Spleen (tissue), 13 donors: ENCODE measurements at places on chromosomes 1 and 21.

DNA sequence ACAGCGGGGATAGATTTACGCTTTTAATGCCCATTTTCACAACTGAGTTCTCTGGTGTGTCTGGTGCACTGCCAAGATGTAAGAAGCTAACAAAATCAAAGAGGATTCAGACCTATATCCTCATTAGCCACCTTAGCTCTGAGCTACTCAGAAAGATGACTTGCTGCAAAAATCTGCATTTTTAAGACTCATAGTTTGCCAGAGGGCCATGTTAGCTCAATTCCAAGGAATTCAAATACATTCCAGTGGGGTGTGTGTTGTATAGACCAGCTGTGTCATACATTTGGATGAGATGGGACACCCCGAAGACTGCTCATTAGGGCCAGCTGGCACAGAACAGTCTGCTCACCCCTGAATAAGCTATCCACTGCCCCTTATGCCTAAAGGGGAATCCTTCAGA, 8.9 kb downstream of the DENND2D start:
- DNase-seq: no peak
- peak overlapping the region; percentile 84 for H3K27ac ChIP-seq
- peaks cover 54% of the 10 kb centered on the region for H3K36me3 ChIP-seq
- no peaks in the 10 kb centered on the region for H3K27me3 ChIP-seq
- H3K4me1 ChIP-seq: peaks cover 46% of the 10 kb centered on the region

GRCh38 chr1:172894349-172895049, 156.2 kb downstream of the TNFSF18 start:
- H3K4me3 ChIP-seq: no peak overlapping the region
- H3K36me3 ChIP-seq: no peaks in the 10 kb centered on the region
- peaks cover 17% of the 10 kb centered on the region for H3K4me1 ChIP-seq

- no peak for DNase-seq
- peak overlapping the region; percentile 2 for H3K4me3 ChIP-seq
- H3K27ac ChIP-seq: peak overlapping the region; percentile 59
- H3K27me3 ChIP-seq: no peaks in the 10 kb centered on the region
These were observed 97.4 kb downstream of the GIPC2 start for GRCh38 chr1:78143152-78143551.

DNA sequence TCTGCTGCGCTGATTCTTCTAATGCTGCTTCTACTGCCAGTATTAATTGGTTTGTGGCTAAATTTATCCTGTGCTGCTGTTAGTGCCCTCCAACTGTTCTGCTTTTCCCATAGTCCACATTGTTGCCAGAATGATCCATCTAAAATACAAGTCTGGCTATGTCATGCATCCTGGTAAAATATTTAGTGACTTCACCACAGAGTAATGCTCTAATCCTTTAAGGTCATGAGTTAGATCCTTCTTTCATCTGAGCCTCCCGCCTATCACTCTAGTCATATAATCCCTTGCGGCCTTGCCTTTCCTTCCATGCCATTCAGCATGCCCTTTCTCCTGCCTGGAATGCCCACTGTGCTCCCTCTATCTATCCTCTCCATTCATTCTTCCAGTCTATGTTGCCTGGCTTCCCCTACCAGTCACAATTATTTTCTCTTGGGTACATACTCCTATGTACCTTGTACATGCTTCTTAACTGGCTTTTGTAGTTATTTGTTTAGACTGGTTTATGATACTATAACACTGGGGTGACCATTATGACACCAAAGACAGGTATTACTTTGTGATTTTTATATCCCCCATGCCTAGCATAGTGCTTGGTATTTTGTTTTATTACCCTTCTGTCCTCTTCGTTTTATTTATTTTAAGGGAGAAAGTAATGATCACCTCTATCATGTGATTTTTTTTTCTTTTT, 144.0 kb downstream of the MAGI3 start:
- H3K27ac ChIP-seq: no peak overlapping the region
- DNase-seq: no peak
- H3K27me3 ChIP-seq: no peaks in the 10 kb centered on the region
- no peaks in the 10 kb centered on the region for H3K4me1 ChIP-seq
- no peak overlapping the region for H3K4me3 ChIP-seq
- H3K36me3 ChIP-seq: no peaks in the 10 kb centered on the region

DNA sequence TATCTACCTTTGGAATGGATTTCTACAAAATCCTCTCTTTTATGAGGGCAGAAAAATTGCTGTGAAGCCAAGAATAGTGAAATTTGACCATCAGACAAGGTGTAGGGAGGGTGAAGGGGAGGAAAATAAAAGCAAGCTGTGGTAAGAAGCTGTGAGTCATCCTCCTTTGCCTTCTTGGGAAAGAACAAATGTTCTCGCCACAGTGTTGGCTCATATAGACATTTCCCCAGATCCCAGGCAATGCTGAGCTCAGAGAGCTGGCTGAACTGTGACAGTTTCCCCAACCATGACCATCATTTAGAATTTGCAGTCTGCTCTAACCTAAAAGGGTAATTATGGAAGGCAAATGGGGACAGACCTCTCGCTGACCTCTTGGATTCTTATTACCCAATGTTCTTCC, 235.4 kb downstream of the PBX1 start:
- H3K27ac ChIP-seq: no peak overlapping the region
- H3K4me1 ChIP-seq: no peaks in the 10 kb centered on the region
- H3K4me3 ChIP-seq: no peak overlapping the region
- H3K27me3 ChIP-seq: no peaks in the 10 kb centered on the region
